Stimulated activated CD8-positive, alpha-beta memory T cell treated with anti-CD3 and anti-CD28 coated beads, Interleukin-4, amount 100 ng/mL, for 4 hours (primary cell): ENCODE measurements at places on chromosomes 6 and 20.

- no peak for DNase-seq
Measured at GRCh38 chr6:53702316-53702715, 36.8 kb upstream of the KLHL31 start.

DNA sequence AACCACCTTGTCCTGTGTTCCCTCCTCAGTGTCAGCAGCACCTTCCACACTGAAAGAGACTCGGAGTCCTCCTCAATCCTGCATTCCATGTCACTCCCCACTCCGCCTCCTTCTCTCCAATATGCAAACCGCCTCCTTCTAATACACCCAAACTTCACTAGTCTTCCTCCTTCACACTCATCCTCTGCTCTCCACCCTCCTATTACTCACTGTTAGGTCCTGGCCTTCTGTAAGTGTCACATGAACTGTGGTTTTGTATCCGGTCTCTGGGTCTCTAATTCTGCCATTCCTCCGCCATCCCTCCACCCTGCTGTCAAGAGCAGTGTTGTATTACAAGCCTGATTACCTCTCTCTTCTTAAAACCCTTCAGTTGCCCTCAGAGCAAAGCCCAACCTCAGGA is 200.5 kb upstream of the CDYL start:
- no peak for DNase-seq

GRCh38 chr6:118696271-118696670 is 44.9 kb upstream of the CEP85L start:
- no peak for DNase-seq

DNA sequence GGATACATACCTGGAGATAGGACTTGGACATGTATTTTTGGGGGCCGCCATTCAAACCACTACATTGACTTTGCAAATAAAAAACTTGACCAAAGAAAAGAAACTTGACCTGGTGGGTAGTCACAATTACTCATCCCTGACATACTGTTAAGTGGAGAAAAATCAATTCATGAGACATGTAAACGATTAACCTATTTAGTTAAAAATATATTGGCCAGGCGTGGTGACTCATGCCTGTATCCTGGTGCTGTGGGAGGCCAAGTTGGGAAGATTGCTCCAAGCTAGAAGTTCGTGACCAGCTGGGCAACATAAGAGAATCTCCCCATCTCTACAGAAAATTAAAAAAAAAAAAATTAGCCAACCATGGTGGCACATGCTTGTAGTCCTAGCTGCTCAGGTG is 2.5 kb upstream of the SRSF12 start:
- DNase-seq = no peak

DNA sequence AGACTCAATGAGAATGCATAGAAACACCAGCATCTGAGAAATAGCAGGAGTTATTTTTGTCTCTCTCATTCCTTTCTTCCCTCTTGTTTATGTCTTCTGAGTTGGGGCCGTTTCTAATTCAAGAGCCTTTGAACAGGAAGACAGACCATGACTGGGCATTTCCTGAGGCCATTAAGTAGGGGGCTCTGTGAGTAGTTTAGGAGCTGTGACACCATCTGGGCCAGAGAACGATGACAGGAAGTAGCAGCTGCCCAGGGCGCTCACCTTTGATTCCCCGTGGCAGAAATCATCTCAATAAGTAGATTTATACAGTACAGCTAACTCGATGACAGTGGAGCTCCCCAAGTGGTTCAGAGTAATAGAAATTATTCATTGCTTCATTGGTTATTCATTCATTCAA is 298.4 kb upstream of the PLN start:
- no peak for DNase-seq

DNA sequence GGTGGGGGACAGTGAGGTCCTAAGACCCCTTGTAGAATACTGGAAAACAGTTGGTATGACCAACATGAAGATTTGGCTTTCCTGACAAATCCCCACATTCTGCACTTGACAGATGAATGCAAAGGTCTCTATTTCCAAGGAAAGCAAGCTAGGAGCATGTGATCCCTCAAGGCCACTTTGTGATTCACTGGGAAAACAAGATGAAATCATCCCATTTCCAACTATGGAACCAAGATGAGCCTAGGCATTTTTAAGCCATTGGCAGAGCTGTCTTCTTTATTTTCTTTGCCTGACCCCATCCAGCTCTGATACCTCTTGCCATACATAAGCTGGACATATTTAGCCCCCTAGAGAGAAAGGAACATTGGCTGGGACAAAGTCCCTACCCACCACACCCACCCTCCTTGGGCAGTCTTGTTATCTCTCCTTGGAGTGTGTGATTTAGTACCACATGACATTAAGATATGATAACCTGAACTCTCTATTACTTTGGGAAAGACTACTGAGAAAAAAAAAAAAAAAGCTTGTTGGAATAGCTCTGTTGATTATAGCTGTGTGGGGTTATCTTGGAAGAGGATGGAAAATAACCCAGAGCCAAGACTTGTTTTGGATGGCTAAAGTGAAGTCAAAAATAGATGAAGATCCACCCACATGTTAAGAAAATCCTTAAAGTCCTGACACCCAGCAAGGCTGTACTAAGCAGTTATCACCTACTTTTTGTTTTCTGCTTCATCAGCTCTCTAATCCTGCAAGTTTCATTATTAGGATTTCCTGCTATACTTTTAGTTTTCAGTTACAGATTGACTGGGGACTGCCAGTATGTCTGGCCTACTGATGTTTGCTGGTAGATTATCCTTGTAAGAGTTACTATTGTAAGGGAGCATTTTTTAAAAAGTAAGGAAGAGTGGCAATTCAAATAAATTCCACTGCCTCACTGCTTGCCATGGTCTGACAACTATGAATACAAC is 90.1 kb upstream of the PREP start:
- no peak for DNase-seq

GRCh38 chr6:44386929-44387345 is 569 bp upstream of the CDC5L start:
- no peak for DNase-seq

- no peak for DNase-seq
Measured at GRCh38 chr20:36754656-36755222, 8.8 kb upstream of the NDRG3 start.

- no peak for DNase-seq
Measured at GRCh38 chr6:31713991-31714684, 1.0 kb upstream of the LY6G6D start.
